Muscle of leg (tissue), 16 donors: ENCODE measurements at places on chromosomes 7 and 10.
A peak's percentile ranks its signal among the peaks of the same experiment; 100 is the strongest.

GRCh38 chr10:101047961-101048892 is 13.6 kb upstream of the KAZALD1 start:
- no peak for DNase-seq

GRCh38 chr7:25891591-25891990 is 260.4 kb upstream of the NFE2L3 start:
- DNase-seq: no peak

- no peak for DNase-seq
Observed at GRCh38 chr7:106047818-106048705, 64.0 kb downstream of the SYPL1 start.

GRCh38 chr10:100009793-100010676 is at the start of gene DNMBP:
Gene DNMBP (minus strand): TSS chr10:100009947. CDS start chr10:99972124, 37,823 bp downstream.
- DNase-seq: peak; percentile 95

DNA sequence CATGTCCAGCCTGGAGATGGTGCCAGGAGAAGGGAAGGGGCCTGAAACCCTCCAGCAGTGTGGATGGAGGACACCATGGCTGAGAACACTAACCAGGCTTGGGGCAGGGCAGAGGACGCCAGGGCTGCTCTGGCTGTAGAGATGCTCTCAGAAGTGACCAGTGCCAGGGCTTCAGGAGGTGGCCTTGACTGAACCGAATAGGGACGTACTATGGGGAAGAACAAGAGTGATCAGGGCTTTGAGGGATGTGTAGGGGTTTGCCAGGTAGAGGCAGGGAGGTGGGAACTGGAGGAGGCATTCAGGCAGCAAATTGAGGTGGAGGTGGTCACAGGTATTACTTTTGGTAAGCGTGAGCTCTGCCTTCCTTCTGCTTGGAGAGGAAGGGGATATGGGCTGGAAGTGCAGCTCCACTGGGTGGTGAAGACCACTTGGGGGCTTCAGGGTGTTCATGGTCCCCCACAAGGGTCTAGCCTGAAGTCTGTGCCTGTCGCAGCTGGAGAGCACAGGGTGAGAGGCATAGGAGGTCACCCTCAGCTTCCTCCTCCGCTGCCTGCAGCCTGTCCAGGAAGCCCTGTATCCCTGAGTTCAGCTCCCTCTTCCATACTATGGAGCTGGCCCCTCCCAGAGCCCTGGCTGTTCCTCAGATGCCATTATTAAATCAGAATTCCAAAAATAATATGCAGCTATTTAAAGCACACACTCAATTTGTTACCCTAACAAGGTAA is 27.8 kb downstream of the ADCY1 start:
- DNase-seq: no peak

DNA sequence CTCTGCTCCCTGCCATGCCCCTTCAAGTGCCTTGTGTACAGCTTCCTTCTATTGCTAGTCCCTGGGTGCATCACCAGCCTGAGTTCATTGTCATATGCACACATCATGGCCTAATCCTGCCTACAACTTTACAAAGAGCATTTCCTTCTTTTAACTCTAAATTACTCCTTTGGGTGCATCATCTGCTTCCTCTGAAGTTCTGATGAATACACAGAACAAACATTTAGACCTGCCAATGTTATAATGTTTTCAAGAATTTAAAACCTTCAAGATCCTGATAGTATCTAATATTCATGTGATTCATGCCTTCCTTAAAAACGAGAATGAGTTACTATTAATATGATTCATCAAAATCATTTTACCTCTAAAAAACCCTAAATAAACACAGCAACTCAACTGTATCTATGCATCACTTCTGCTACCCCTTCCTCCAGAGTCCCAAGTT is 357.1 kb downstream of the MAGI2 start:
- no peak for DNase-seq

DNA sequence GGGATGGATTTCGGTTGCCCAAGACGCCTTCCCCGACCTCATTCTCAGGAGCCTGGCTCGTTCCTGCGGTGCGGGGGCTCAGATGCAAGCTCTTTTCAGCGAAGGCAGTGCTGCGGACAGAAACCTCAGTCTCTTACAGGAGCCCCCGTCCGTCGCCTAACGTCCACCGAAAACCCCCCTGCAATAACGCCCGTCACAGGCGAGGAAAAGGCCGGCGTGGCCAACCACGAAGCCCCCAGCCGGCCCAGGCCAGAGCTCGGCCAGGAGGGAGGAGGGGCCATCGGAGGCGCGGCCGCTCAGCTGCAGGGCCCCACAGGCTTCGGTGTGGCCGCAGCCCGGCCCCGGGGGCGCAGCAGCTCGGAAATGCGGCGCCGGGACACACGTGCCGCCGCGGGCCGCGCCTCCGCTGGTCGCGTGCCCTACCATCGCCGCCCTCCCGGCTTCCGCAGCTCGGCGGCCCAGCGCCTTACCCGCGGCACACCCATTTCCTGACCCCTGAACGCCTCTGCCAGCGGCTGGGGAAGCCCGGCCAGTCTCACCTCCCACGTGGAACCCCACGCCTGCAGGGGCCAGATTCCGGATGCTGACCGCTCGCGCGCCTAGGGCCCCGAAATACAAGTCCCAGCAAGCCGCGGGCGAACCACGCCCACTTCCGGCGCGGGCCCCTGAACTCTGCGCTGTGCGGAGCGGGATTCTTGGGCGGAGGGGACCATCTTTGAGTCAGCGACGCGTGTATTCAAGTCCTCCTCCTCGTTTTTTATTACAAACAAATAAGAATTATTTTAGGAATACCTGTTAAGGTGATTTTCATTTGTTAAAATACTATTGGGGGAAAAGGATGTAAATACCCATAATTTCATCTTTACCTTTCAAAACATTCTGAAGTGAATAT is at the start of gene ZNF239:
ZNF239 (minus strand) TSS at position 616 of the 892 bp plus-strand sequence. CDS start 16,537 bp downstream, outside the sequence.
- DNase-seq: peak; percentile 96

GRCh38 chr10:103692436-103692951 is 162.9 kb downstream of the SH3PXD2A start:
- DNase-seq: peak; percentile 43

- no peak for DNase-seq
Observed at GRCh38 chr7:31702354-31702753, 15.3 kb downstream of the PPP1R17 start.

DNA sequence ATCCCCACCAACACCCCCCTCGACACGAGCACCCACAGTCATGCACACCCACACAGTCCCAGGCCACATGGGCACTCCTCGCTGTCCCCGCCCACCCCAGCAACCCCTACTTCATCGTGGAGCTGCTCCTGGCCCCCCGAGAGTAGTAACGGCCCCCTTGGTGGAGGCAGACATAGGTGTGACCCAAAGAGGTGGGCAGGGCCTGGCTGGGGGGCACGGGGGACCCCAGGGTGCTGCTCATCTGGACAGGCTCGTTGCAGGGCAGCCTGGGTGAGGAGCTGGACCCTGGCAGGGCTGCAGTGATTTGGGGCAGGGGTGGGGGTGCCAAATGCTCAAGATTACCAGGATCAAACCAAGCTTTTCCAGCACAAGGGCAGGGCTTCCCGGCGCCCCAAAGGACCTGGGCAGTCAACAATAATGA is 42.4 kb upstream of the ZMIZ1 start:
- DNase-seq: no peak

DNA sequence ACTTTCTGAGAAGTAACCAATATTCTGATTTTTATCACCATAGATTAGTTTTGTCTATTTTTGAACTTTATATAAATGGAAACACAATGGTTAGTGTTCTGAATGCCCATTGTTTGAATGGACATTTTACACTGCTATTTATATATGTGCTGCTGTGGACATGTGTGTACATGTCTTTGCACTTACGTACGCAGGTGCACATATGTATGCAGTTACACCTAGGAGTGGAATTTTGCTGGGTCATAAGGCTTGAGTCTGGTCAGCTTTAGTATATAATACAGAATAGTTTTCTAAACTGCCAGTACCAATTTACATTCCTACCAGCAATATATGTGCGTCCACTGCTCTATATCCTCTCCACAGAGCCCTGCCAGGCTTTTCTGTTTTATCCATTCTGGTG is 24.5 kb upstream of the ZEB1 start:
- DNase-seq: no peak

DNA sequence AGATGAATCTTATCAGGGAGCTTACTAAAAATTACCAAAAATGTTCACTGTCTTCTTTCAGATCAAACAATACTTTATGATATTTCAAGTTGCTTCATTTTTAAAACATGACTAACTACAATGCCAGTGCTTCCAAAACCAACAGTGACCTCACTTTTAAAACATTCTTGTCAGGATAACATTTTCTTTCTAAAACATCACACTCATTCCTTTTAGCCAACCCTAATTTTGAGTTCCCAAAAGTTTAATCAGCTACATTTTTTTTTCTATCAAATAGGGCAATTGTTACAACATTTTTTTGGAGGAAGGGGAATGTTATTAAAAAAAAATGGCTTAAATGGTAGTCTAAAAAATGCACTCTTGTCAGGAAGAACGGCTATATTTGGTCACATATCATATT is 37.3 kb downstream of the RTKN2 start:
- DNase-seq: peak; percentile 60

DNA sequence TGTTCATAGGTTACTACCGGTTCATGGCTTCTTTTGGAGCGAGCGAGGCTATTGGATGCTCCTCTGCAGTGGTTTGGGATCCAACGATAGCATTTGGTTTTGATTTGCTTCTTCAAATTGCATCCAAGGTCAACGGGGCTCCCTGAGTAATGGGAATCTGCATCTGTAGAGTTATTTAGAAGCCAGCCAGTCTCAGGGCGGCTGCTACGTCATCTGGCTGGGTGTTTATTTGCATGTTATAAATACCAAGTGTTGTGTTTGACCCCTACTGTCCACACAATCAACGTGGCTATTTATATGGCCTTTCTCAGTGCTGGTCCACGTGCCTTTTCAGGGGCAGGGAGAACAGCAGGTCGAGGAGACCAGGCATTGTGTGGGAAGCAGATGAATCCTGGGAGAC is 137.7 kb downstream of the PRPF18 start:
- DNase-seq: peak; percentile 97

DNA sequence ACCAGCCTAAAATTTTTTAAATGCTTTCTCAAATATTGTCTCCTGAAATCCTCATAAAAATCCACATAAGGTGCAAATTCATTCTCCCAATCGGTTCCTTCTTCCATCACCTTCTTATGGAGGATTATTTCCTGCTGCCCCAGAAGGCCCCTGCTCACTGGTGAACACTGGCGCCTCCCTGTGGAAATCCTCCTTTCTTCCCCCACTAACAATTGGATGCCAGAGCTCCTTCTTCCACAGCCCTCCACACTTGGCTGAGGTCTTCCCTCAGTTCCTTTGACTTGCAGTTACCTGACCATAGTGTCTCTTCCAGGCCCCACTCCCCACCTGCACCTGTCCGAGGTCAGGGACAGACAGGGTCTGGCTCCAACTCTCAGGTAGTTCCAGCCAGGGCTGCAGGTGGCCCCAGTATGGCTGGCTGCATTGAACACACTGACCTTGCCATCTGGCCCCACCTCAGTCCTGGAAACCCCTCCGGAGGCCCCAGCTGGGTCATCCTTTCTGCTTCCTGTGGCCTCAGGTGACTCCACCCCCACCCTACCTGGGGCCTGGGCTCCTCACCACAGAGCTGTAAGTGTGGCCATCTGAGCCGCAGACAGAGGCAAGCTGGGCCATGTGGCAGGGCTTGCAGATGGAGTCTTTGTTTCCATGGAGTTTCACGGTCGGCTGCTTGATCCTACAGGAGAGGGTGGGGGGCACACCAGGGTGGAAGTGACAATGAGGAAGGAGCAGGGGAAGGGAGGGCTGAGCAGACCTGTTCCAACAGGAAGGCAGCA is 18.4 kb downstream of the SPOCK2 start:
- no peak for DNase-seq

DNA sequence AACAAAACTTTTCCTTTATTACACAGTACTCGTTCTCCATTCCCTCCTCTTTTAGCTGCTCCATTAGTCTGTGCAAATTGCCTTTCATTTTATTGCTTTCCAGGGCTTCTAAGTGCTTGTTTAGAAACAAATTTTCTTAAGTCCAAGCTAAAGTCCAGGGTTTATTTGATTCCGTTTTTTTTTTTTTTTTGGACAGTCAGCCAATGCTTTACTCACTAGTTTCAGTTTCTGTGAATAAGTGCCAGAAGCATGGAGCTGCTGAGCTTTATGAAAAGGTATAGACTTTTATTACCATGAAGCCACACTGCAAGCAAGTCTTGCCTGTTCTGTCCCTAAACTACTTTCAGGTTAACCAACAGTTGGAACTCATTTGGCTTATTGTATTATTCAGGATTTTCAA is 455.0 kb downstream of the GFRA1 start:
- DNase-seq: peak; percentile 80

GRCh38 chr7:13290975-13291374 is 603.5 kb downstream of the ARL4A start:
- peak; percentile 3 for DNase-seq

DNA sequence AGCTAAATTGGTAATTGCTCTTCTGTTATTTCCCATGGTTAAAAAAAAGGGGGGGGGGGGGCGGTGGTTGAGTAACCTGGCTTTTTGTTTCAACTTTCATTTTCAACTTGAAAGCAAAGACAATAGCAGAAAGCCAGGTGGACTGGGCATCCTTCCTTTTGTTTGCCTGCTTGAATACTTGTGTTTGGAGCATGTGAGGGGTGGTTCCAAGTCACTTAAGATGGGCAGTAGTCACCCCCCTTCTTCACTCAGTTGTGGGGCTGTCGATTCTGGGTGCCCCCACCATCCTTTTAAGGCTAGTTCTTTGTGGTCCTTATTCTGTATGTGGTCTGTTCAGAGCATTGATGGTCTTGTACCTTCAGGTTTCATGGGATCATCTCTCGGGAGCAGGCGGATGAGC is 165.6 kb upstream of the PRR15 start:
- no peak for DNase-seq

DNA sequence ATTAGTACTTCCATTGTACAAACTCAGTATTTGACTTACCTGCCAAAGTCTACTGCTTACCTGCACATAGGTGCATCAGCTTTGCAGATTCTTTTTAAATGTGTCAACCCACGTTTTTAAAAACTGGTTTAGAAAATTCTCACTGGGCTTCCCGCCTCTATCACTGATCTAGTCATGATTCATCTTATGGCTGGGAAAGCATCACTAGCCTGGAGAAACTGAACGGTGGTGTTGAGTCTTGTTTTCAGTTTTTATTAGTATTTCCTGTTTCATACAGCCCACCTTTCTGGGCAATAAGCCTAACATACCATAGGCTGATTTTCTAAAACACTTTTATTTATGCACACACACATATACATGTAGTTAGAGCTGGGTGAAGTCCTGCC is 19.7 kb downstream of the DOCK1 start:
- DNase-seq: no peak

GRCh38 chr10:79077488-79078173 is 8.9 kb downstream of the ZMIZ1 start:
- DNase-seq: no peak

DNA sequence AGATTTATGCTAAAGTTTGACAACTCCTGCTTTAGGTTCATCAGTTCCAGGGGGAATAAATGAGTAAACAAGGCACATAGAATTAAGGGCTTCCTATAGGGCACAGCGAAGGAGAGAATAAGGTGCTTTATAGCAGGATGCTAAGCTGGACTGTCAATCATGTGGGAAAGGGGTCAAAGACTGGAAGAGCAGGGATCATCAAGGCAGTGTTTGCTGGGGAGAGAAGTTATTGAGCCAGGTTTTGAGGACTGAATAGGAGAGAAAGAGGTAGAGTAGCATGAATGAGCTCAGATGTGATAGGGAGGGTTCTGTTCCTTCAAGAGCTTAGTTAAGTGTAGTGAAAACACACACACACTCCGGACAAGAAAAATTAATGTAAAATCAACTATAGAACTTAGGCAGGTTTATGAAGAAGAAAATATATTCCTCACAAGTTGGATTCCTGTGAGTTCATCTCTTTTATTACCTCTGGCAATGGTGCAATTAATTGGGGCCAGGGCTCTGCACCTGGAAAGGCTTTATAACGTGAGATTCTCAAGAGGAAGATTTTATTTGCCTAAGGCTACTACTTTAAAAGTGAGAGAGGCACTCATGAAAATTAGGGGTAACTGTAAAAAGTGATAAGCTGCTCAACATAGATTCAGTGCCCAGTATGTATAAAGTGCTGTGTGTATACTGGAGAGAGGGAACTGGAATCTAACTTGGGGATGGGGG is 222.4 kb downstream of the AUTS2 start:
- peak; percentile 33 for DNase-seq
